ENCODE measurements at places on chromosomes 2 and 18. TPM values are rescaled to one million over a fixed set of nuclear protein-coding genes. Genes with fewer than 3 reads are reported as not detected.

- H3K4me3 ChIP-seq: no peak overlapping the region
- no peak overlapping the region for H3K27ac ChIP-seq
- H3K36me3 ChIP-seq: no peaks in the 10 kb centered on the region
- DNase-seq: no peak
- H3K27me3 ChIP-seq: peaks cover 11% of the 10 kb centered on the region
Measured at GRCh38 chr2:177161741-177162460, 50.7 kb upstream of the HNRNPA3 start.

GNLY gene
- 21.9 TPM for total RNA-seq

DNA sequence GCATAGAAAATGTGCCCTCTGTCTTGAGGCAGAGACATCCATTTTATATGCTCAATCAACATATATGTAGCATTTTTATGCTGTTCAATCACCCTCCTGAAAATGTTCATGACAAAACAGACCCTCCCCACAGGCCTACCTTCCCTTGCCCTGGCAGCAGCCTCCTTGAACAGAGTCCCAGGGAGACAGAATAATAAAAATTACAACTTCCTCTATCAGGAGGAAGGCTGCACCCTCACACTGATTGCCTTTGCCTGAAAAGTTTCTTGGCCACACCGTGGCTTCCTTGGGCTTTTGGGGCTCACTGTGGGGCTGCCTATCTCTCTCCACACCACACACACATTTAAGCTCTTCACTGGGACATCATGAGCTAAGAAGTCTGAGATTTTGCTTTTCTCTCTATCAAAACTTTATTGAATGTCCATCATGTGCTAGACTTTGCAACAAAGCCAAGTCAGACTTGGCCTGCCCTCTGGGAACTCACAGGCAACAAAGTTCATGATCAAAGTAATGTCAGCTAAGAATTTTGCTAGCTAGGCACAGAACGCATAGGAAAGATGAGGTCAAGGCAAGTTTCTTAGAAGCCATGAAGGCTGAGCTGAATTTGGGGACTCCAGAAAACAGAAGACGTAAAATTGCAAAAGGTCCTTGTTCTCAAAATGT is 101.6 kb downstream of the BCL2L11 start:
- no peak overlapping the region for H3K27ac ChIP-seq
- H3K4me1 ChIP-seq: no peaks in the 10 kb centered on the region
- no peak overlapping the region for H3K4me3 ChIP-seq

DNA sequence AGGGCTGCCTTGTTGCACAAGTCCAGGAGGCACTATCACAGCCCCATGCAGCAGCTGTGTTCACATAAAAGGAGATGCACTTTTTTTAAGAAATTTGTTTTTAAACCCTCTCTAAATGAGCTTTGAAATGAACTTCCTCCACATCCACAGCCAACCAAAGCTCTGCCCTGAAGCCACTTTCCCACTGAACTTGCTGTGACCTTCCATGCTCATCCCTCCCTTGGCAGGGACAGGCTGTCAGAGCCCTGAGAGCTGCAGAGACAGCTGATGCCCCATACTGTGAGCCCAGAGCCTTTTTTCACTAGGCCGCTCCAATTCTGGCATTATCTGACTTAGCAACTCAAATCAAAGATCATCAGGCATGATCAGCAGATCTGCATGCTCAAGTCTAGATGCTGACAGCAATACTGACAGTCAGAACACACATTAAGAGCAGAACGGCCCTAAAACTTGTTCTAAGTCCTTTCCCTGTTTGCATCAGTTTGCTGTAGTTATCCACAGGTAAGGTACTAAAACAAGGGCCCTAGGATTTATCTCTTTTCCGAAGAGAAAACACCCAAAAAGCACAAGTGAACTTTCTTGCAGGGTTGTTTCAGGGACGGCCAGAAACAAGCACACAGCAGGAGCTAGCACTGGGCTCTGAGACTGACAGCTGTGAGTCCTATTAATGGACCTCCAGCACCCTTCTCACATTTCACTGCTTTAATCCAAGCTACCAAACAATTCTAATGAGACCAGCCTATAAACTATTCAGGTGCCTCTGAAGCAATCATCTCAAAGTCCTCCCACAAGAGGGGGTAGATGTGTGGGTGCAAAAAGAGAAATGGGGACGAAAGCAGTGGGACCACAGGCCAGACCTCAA is 34.9 kb downstream of the RNU4ATAC start:
- H3K4me1 ChIP-seq: peaks cover 42% of the 10 kb centered on the region
- DNase-seq: no peak
- peaks cover 34% of the 10 kb centered on the region for H3K36me3 ChIP-seq
- no peaks in the 10 kb centered on the region for H3K27me3 ChIP-seq
- H3K27ac ChIP-seq: no peak overlapping the region

DNA sequence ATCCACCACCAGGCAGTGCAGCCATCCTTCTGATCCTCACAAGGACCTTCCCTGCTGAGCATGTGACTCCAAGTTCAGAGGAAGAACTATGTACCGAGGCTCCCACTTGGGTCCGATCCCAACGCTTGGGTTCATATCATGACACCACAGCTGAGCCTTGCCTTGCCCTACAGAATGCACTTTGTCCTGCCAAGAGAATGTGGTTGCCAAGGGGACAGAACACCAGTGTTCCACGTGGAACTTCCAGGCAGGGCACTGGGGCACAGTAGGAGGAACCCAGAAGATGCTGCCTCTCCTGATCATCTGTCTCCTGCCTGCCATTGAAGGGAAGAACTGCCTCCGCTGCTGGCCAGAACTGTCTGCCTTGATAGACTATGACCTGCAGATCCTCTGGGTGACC is at the start of gene TEX51:
TSS of gene TEX51 (plus strand) at position 255 of the 400 bp plus-strand sequence. CDS start at position 284, 29 bp downstream.
- H3K27me3 ChIP-seq: no peaks in the 10 kb centered on the region
- H3K36me3 ChIP-seq: no peaks in the 10 kb centered on the region
- DNase-seq: no peak
- H3K4me3 ChIP-seq: no peak within 1 kb of the TSS
- no peaks in the 10 kb centered on the region for H3K4me1 ChIP-seq

CFAP53 gene
- total RNA-seq: 0.51 TPM

GRCh38 chr2:174461221-174461620 is 25.6 kb downstream of the GPR155 start:
- H3K27me3 ChIP-seq: no peaks in the 10 kb centered on the region
- no peak for DNase-seq
- H3K36me3 ChIP-seq: no peaks in the 10 kb centered on the region
- no peak overlapping the region for H3K27ac ChIP-seq

DNA sequence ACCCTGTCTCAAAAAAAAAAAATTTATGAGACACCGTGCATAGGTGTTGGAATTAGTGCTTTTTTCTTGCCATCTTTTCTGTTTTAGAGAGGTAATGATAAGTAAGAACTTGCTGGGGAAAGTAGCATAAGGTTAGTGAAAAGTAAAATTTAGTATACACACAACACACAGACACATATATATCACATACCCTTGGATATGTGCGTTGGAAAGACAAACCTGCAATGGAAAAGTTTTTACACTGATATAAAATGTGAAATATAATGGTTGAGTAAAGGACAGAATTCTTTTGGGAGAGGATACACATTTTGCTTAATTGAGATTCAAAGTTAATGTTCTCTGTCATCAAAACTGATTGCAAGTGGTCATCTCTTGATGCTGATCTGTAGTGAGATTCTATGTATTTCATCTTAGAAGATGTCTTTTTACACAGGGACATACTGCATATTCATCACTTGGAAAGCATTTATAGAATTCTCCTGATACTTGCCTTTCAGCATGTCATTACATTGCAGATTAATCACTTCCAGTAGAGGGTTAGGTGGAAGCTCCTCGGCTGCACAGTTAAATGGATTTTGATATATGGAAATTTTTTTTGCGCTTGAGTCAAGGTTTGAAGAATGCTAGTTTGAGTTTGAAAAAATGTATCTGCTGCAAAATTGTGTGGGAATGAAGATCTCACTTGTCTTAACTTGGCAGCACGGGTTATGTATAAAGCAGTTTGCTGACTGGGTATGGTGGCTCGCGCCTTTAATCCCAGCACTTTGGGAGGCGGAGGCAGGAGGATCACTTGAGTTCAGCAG is 13.5 kb downstream of the PPP1CB start:
- H3K36me3 ChIP-seq: peaks cover 59% of the 10 kb centered on the region
- no peak for DNase-seq
- H3K27me3 ChIP-seq: no peaks in the 10 kb centered on the region
- no peak overlapping the region for H3K27ac ChIP-seq

DNA sequence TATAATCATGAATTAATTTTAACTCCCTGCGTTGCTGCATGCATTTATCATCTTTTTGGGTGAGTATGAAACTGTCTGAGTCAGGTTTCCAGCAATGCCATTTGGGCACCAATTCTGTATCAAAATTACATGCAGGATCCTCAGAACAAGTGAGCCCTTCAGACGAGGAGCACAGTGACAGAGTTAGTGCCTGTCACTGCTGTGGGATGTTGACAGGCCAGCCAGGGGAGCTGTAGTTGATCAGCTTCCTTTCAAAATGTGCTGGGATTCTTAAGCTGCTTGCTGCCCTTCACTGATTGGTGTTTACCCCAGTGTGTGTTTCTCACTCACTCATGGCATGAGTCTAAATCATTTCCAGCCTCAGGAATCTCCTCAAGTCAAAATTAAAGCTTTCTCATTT is 109.2 kb downstream of the TPGS2 start:
- no peaks in the 10 kb centered on the region for H3K36me3 ChIP-seq
- H3K4me1 ChIP-seq: no peaks in the 10 kb centered on the region
- DNase-seq: no peak
- H3K27me3 ChIP-seq: peaks cover 3% of the 10 kb centered on the region
- no peak overlapping the region for H3K27ac ChIP-seq

GRCh38 chr2:197985029-197985638 is 180.7 kb downstream of the PLCL1 start:
- H3K27ac ChIP-seq: no peak overlapping the region
- no peak for DNase-seq
- peaks cover 3% of the 10 kb centered on the region for H3K36me3 ChIP-seq
- no peaks in the 10 kb centered on the region for H3K4me1 ChIP-seq
- no peaks in the 10 kb centered on the region for H3K27me3 ChIP-seq

- peak overlapping the region; percentile 95 for H3K4me3 ChIP-seq
- peaks cover 42% of the 10 kb centered on the region for H3K36me3 ChIP-seq
- H3K27ac ChIP-seq: peak overlapping the region; percentile 96
- peaks cover 39% of the 10 kb centered on the region for H3K4me1 ChIP-seq
- no peaks in the 10 kb centered on the region for H3K27me3 ChIP-seq
Measured at GRCh38 chr18:51196118-51196810, 1.2 kb downstream of the MEX3C start.

DNA sequence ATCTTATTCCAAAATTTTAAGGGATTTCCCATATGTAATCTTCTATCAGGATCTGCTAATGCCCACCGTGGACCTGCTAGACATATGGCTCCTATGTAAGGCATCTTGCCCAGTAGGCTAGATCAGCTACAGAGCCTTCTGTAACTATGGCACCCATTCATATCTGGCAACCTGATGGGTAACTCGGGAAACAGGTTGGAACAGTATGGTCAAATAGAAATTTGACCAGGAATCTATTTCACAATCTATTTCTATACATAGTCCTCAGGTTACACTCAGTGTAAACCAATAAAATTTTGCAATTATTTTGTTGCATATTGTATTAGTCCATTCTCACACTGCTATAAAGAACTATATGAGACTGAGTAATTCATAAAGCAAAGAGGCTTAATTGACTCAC is 93.3 kb downstream of the ST6GAL2 start:
- no peaks in the 10 kb centered on the region for H3K27me3 ChIP-seq
- no peaks in the 10 kb centered on the region for H3K4me1 ChIP-seq
- H3K27ac ChIP-seq: no peak overlapping the region
- no peak for DNase-seq
- no peaks in the 10 kb centered on the region for H3K36me3 ChIP-seq

GRCh38 chr2:238777369-238778067 is 70.4 kb upstream of the TWIST2 start:
- no peak overlapping the region for H3K4me3 ChIP-seq
- DNase-seq: no peak
- H3K36me3 ChIP-seq: no peaks in the 10 kb centered on the region
- no peaks in the 10 kb centered on the region for H3K4me1 ChIP-seq

GRCh38 chr2:32663864-32664263 is 36.0 kb downstream of the TTC27 start:
- no peak overlapping the region for H3K27ac ChIP-seq
- H3K27me3 ChIP-seq: no peaks in the 10 kb centered on the region
- no peaks in the 10 kb centered on the region for H3K4me1 ChIP-seq
- DNase-seq: no peak
- peaks cover 49% of the 10 kb centered on the region for H3K36me3 ChIP-seq

- peak; percentile 65 for DNase-seq
- peaks cover 19% of the 10 kb centered on the region for H3K4me1 ChIP-seq
- H3K27me3 ChIP-seq: no peaks in the 10 kb centered on the region
- peak overlapping the region; percentile 79 for H3K4me3 ChIP-seq
- H3K36me3 ChIP-seq: peaks cover 16% of the 10 kb centered on the region
- peak overlapping the region; percentile 95 for H3K27ac ChIP-seq
Measured at GRCh38 chr18:75070625-75071483, 138.1 kb downstream of the PTGR3 start.

ZNF804A gene
- total RNA-seq: not detected

DNA sequence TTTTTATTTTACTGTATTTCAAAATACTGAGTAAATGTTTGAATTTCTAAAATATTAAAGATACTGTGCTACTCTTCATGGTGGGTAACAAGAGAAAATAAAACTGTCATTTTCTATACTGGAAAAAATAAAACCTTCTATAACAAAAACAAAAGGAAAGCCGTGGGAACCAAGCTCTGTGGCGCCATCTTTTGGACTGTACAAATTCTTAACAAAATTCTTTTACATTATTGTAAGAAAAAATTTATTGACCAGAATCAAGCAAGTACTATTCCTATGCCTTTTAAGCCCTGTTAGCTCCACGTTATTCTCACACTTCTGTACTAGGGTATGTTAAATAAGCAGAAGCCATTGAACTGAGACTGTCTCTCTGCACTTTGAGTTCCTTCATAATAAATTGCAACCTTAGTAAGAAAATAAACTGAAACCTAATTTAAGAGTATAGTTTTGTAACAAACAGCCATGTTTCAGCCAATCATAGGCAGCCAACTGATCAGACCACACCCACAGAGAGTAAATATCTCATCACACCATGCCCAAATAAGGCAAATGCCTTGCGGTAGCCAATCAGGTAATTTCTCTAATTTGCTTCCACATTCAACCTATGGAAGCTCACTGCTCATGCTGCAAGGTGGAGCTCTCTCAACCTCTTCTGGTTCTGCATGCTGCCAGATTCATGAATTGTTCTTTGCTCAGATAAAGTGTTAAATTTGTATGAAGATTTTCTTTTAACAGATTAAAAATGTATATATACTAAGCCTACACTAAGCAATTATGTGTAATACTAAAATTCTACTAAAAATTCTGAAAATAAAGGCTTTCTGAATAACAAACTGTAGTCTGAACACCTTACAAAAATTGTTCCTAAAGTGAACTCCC is 42.2 kb downstream of the HIBCH start:
- H3K27ac ChIP-seq: no peak overlapping the region
- no peaks in the 10 kb centered on the region for H3K27me3 ChIP-seq
- peaks cover 15% of the 10 kb centered on the region for H3K36me3 ChIP-seq

GRCh38 chr2:59922450-59922849 is 631.0 kb downstream of the BCL11A start:
- DNase-seq: no peak
- no peak overlapping the region for H3K27ac ChIP-seq
- no peaks in the 10 kb centered on the region for H3K27me3 ChIP-seq

TMEM182 gene
- 4.1 TPM for total RNA-seq

GRCh38 chr2:30366199-30366691 is 80.8 kb upstream of the LCLAT1 start:
- H3K27me3 ChIP-seq: no peaks in the 10 kb centered on the region
- DNase-seq: no peak
- H3K4me1 ChIP-seq: peaks cover 22% of the 10 kb centered on the region
- H3K27ac ChIP-seq: peak overlapping the region; percentile 69
- no peak overlapping the region for H3K4me3 ChIP-seq

Measured in activated T-helper 2 cell treated with anti-CD3 and anti-CD28 coated beads, Interferon-gamma antibody, Interleukin-2, Interleukin-4, amounts not matched to agents 10 μg/mL and 5 μg/mL and 100 μg/mL, durations not matched to agents 14 hours and 24 hours and 36 hours (primary cell).